ENCODE measurements at places on chromosomes 3 and 15.
A peak's percentile ranks its signal among the peaks of the same experiment; 100 is the strongest.

DNA sequence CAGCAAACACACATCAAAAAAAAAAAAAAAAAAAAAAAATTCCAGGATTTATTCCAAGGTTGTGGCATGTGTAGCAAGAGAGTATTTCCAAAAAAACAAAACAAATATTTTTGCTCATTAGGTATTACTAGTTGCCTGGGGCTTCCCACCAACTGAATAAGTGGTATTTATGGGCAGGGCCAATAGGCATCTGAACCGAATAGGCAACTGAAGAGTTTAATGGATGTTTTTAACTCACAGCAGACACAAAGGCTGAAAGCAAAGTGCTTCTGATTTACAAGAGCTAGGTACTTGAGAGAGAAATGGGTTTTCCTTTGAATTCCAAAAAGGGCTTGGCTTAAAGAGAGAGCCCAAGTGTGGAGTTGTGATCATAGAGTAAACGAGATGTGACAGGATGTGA is 21.4 kb downstream of the EIF4E3 start:
- DNase-seq = no peak

DNA sequence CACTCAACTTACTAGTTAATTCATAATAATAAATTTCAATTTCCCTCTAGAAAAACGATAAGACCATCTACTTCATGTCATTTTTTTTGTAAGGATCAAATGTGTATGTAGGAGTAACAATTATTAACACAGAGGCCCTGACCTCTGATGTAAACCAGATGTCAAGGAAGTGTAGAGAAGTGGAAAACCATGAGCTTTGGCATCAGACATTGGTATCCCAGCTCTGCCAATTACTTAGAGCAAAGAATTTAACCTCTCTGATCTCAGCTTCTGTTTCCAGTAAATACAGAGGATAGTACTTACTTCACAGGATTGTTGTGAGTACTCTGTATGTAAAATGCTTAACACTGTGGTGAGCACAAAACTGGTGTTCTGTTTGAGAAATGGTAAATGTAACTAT is 17.5 kb downstream of the AQR start:
- no peak for DNase-seq

- DNase-seq = no peak
Measured at GRCh38 chr15:22974745-22975144, 5.4 kb downstream of the CYFIP1 start.

- DNase-seq = no peak
Measured at GRCh38 chr3:111476701-111477100, 65.3 kb upstream of the CD96 start.

DNA sequence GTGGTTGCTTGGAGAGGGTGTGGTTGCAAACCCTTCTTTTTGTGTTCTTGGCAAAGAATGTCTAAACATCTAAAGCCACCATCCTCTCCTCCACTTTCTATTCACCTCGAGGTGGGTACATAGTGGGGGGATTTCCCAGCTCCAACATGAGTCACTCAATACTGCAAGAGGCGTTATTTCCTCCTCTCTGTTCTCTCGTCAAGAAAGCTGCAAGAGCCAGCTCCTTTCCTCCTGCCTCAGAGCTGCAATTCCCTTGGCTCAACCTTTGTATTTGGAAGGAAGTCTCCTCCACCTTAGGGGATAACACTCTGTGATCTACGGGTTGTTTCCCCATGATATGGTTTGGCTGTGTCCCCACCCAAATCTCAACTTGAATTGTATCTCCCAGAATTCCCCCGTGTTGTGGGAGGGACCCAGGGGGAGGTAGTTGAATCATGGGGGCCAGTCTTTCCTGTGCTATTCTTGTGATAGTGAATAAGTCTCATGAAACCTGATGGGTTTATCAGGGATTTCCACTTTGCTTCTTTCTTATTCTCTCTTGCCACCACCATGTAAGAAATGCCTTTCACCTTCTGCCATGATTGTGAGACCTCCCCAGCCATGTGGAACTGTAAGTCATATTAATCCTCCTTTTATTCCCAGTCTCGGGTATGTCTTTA is 138.4 kb downstream of the PLCL2 start:
- no peak for DNase-seq

GRCh38 chr15:47924381-47924780 is 196.4 kb upstream of the SLC24A5 start:
- no peak for DNase-seq

GRCh38 chr3:126121632-126122031 is 37.7 kb upstream of the SLC41A3 start:
- DNase-seq = no peak

- no peak for DNase-seq
Measured at GRCh38 chr15:53830707-53831386, 71.4 kb upstream of the WDR72 start.

- DNase-seq = no peak
Measured at GRCh38 chr3:65665915-65666314, 372.8 kb downstream of the MAGI1 start.

GRCh38 chr3:124772081-124772831 is 42.0 kb downstream of the UMPS start:
- DNase-seq = no peak

DNA sequence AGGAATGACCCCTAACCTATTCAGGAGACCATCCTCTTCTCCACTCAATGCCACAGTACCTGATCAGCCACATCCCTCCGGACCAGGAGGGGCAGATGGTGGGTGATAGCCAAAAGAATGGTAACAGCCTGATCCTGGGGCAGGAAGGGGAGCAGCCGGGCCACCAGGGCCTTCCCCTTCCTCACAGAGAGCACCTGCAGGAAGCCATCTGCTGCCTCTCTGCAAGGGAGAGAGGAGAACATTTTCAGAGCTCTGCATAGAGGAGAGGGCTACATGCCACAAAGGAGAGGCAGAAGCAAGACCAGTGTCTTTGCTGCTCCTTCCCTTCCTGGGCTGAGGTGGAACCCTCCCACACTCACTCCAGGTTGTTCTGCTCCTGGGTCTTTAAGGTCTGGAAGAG is 5.5 kb upstream of the SPG11 start:
- DNase-seq = no peak

- no peak for DNase-seq
Measured at GRCh38 chr3:160738048-160738447, 18.0 kb upstream of the PPM1L start.

DNA sequence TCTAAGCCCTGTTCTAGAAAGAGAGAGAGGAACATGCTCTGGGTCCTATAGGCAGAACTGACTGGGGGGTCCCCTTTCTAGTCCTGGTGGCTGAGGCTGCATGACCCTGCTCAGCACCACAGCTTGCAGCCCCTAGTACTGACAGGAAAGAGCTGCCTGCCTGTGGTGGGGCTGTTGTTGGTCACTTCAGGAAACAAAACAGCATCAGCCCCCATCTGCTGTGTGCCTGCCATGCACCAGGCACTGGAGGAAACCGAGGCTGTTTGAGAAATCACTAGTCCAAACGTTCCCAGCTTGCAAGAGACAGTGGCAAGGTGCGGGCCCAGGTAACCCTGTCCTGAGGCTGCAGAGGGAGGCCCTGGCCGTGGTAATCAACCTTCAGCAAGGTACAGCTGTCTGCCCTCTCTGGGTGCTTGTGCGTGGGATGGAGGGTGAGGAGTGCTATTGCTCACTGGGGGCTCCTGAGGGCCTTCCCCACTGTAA is 90.6 kb downstream of the IQSEC1 start:
- DNase-seq = no peak

GRCh38 chr3:106745344-106746168 is 631.7 kb upstream of the CCDC54 start:
- DNase-seq = no peak

GRCh38 chr3:12910356-12911099 is 69.2 kb upstream of the RPL32 start:
- no peak for DNase-seq

GRCh38 chr3:174651951-174652350 is 207.2 kb upstream of the NAALADL2 start:
- no peak for DNase-seq

DNA sequence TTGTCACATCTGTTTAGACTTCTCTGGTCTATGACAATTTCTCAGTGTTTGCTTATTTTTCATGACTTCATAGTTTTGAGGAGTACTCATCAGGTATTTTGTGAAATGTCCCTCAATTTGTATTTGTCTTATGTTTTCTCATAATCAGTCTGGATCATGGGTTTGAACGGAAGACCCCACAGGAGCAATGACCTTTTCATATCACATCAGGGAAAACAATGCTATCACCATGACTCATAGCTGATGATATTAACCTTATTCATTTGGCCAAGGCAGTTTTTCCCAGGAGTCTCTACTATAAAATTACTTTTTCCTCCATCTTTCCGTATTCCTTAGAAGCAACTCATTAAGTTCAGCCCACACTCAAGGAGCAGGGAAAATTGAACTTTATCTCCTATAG is 32.7 kb downstream of the AADACL2 start:
- no peak for DNase-seq

GRCh38 chr3:23108451-23109057 is 94.6 kb upstream of the UBE2E2 start:
- no peak for DNase-seq

DNA sequence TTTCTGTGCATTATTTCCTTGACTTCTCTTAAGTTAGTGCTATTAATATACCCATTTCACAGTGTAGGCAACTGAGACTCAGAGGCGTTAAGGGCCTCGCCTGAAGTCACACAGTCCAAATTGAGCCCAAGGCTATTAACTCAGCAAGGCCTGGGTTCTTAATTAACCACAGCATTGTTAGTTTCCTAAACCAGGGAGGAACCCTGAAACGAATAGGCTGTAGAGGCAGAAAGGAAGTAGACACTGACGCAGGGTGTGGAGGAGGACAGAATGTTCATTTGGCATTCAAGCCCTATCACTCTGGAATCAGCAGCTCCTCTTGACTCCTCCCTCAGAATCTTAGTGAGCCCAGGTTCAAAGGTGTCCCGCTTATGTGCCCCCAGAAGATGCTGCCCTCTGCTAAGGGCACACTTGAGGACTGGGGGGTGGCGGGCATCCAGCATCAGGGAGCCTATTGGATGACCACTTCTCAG is 13.9 kb downstream of the ARHGEF3 start:
- DNase-seq = no peak

GRCh38 chr3:64188810-64189560 is 36.3 kb downstream of the PRICKLE2 start:
- DNase-seq = peak; percentile 57

DNA sequence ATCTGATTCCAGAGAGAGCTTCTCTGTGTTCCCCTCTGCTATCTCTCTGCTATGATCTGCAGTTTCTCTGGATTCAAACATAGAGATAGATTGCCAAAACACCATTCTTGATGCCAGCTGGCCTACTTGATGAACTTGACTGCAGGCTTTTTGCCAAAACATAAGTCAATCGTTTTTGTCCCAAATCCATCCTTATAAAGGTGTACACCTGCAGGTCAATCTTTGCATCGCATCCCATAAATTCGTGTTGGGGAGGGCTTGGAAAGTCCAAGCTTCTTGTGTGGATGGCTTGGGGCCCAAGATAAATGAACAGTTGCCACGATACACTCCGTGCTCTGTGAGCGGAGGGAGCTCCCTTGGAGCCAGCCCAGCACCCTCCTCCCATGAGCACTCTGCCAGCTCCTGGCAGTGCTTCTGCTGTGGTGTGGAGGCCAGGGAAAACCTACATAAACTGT is 2.7 kb downstream of the CERS3 start:
- no peak for DNase-seq

- DNase-seq = no peak
Measured at GRCh38 chr3:125310623-125311081, 64.5 kb downstream of the ZNF148 start.

GRCh38 chr3:197599089-197599765 is 43.5 kb upstream of the BDH1 start:
- DNase-seq = peak; percentile 75

- no peak for DNase-seq
Measured at GRCh38 chr3:14434126-14434497, 31.7 kb downstream of the SLC6A6 start.

DNA sequence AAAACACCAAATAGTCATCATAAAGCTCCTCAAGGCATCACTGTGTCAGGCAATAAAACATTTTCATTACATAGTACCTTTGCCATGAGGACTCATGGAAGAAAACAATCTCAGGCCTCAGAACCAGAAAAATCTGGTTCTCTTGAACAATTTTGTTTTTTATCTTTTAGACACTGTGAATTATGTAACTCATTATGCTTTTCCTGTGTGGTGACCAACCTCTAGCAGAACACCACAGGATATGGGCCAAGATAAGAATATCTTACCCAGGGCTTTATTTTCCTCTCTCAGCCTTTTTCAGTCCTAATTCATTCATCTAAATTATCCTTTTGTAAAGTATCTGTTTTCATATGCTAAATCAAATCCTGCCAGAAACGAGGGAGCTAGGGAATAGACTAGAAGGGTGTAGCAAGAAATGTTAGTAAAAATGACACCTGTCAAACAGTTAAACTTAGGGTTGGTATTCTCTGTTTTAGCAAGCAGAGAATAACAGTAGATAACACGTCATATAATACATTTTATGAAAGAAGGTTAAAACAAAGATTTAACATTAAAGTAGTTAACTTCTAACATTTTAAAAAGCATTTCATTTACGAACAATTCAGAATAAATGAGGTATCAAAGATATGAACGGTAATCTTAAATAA is 111.1 kb downstream of the FBXL22 start:
- DNase-seq = no peak

DNA sequence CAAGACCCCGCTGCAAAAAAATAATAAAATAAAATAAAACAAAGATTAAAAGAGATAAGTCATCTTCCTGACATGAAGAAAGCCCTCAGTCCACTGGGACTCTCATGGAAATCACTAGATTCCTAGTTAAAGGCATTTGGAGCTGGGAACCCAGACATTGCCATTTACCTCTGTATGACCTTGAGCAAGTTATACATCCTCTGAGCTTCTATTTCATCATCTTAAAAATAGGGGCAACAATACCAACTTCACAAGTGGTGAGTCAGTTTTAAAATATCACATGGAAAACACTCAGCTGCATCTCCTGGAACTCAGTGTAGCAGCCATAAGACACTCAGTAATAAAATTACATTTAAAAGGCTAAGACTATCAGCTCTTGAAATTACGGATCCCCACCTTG is 334.8 kb downstream of the ERC2 start:
- peak; percentile 5 for DNase-seq

DNA sequence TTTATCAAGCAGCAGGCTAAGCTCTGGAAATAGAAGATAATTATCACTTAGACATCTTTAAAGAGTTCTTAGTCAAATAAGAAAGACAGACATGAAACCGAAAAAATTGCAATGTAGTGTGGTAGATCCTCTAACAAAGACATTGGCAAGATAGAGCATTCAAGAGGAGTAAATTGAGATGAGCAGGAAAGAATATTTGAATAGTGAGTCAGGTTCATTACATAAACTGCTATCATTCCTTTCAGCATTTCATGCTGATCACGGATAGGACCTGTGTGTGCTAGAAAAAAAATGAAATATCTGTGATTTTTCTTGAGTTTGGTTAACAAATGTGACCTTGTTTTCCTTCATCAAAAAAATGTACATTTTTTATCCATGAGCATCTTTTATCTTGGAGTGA is 460.9 kb downstream of the OTOL1 start:
- DNase-seq = no peak

DNA sequence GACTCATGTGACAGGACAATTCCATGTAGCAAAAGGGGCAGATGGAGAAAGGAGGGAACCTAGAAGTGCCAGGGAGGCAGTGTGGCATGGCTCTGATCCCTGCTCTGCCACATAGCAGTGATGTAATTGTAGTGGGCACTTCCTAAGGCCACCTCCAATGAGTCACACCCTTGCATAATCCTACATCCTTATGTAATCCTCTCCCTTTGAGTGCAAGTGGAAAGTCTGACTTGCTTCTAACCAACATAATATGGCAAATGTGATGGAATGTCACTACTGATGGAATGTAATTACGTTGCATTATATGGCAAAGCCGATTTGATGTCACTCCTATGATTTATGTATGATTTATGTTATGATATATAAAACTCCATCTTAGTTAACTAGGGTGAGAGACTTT is 72.9 kb upstream of the ATP2C1 start:
- DNase-seq = peak; percentile 92

- DNase-seq = no peak
Measured at GRCh38 chr3:151268267-151269235, 9.8 kb downstream of the P2RY14 start.
